ENCODE measurements at places on chromosomes 2 and 18.

DNA sequence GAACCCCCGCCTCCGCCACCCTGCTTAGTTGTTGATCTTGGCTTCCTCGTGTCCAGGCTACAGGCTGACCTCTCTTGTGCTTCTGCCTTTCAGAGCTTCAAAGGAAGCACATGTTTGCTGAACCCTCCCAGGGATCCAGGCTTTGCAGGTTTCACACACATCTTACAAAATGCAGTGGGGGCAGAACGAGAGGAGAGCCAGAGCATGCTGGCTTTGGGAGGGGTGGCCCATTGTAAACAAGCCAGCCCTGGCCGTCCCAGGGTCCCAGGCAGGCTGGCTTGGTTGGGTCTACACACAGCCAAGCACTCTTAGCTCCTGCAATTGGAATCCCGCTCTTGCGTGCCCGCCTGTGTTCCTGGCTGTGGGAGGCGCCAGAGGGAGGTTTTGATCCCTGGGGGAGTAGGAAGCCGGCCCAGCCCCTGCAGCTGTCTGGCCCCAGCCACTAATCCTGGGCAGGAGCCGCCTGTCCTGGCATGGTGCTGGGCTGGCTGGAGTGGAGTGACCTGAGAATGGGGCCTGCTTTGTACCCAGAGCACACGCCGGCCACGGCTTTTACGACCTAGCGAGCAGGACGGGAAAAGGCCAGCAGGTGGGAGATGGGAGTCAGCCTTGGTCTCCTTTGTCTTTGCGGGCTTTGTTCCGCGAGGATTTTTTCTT lies 53.9 kb downstream of the SH3BP4 start:
- DNase-seq: no peak

- DNase-seq: no peak
These were observed 52.4 kb upstream of the TEX51 start for GRCh38 chr2:126846241-126846640.

DNA sequence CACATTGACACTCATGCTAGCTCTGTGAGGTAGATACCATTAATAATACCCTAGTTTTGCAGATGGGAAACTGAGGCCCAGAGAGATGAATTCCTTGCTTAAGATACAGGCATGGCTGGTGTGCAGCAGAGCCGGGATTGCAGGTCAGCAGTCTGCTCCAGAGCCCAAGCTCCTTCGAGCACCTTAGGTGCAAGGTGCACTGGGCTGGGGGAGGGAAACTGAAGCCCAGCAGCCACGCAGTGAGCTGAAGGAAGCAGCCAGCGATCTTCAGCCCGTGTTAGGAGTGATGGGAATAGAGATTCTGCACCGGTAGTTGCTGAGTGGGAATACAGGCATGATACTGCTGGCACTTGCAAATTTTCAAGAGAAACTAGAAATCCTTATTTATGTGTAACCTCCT lies 50.6 kb downstream of the TANC1 start:
- no peak for DNase-seq

DNA sequence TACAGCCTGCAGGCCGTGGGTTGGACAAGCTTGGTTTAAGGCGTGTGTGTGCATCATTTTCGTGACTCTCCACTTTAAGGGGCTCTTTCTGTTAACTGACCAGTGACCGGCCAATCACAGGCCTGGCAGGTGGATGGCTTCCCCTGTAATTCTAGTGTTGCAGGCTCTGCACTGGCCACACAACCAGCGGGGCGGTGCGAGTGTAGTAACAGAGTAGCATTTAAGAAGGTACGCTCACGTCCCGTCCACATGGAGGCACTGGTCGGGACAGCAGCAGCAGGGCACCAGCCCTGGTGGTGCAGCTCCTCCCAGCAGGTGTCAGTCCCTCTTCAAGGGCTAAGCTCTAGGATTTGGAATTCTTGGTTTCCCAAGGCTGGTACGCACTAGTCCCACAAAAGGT lies 8.0 kb upstream of the ANO7 start:
- no peak for DNase-seq

DNA sequence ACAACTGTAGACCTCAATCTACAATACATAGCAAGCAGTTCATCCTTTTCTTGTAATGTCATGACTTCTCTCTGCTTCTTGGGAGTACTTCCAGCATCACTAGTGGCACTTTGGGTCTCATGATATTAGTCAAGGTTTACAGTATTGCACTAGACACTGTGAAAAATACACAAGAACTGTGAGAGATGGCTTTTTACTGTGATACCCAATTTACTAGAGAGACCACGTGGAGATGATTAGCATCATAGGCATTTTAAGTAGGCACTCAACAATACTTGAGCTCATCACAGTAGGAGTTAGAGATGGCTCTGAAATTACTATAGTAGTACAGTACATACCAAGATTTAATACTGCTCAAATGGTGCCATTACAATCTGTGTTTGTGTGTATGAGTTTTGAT lies 112.8 kb upstream of the EML6 start:
- DNase-seq: no peak

GRCh38 chr2:32741575-32741974 lies 113.7 kb downstream of the TTC27 start:
- no peak for DNase-seq

- no peak for DNase-seq
These were observed 66.2 kb downstream of the CRACDL start for GRCh38 chr2:98869870-98870269.

DNA sequence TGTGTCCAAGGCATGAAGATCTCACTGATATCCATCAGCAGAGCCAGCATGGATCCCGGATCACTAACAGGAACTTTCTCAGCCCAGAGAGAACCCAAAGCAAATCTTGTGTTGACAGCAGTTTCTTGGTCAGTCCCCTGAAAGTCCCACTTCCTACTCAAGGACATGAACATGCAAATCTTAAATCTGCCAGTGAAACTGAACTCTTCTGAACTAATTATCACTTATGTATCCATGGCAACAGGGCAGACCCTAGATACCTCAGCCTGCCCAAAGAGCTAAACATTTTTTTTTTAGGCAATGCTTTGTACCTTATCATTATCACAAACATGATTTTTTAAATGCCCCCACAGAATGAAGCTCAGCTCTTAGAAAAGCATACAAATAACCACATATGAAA lies 127.8 kb upstream of the DDX18 start:
- DNase-seq: no peak

- DNase-seq: no peak
These were observed 460 bp upstream of the LRRFIP1 start for GRCh38 chr2:237626813-237627440.

DNA sequence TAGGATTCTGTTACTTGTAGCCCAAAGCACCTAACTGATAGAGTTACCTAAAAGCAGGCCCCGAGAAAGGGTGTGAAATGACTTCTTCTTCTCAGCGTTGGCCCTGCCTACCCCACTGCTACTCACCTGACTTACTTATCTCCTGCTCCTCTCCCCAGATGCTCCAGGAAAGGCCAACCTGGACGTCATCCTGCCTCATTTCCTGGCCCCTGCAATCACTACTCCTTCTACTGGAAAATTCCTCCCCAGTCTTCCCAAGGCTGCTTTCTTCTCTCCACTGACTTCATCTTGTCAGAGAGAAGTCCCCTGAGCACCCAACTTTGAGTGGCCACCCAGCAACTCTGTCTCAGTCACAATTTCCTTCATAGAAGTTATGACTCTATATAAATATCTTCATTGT lies 63.4 kb upstream of the KLF7 start:
- DNase-seq: no peak

GRCh38 chr2:135664623-135665068 lies 77.0 kb upstream of the UBXN4 start:
- no peak for DNase-seq

- DNase-seq: no peak
These were observed 92.8 kb downstream of the ASAP2 start for GRCh38 chr2:9299161-9300100.

DNA sequence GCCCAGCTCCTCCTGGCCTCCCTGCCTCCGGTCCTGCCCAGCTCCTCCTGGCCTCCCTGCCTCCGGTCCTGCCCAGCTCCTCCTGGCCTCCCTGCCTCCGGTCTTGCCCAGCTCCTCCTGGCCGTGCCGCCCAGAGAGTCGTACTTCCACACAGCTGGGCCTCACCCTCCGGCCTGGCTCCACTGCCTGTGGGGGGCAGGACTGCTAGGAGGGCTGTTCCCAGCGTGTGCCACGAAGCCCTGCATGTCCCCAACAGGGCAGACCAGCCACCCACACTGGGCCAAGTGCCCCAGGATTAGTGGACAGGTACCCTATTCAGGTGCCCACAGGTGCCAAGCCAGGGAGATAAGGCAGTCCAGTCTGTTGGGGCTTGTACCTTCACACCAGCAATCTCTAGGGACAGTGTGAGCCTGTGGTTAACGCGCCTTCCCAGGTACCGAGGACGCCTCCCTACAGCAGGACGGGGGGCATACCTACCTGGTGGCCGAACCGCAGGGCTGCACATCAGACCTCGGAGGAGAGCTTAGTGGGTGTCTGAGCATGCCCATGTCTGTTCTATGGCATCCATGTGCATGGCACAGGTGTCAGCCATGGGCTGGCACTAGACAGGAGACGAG lies 5.3 kb downstream of the GPC1 start:
- DNase-seq: no peak

DNA sequence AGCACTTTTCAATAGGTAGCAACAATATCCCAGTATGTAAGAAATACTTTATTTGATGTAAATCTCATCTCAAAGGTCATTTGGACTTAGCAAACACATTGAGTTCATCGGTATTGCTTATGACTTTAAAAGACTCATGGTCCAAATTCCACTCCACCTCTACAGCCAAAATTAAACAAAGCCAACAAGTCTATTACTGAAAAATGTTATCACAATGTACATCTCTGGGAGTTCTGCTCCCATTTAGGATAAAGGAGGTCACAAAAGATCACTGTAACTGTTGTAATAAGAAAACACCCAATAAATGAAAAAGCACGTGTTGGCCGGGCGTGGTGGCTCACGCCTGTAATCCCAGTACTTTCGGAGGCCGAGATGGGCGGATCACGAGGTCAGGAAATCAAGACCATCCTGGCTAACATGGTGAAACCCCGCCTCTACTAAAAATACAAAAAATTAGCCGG lies 50.0 kb downstream of the ESCO1 start:
- no peak for DNase-seq

GRCh38 chr2:41914936-41915335 lies 132.9 kb upstream of the PKDCC start:
- no peak for DNase-seq

DNA sequence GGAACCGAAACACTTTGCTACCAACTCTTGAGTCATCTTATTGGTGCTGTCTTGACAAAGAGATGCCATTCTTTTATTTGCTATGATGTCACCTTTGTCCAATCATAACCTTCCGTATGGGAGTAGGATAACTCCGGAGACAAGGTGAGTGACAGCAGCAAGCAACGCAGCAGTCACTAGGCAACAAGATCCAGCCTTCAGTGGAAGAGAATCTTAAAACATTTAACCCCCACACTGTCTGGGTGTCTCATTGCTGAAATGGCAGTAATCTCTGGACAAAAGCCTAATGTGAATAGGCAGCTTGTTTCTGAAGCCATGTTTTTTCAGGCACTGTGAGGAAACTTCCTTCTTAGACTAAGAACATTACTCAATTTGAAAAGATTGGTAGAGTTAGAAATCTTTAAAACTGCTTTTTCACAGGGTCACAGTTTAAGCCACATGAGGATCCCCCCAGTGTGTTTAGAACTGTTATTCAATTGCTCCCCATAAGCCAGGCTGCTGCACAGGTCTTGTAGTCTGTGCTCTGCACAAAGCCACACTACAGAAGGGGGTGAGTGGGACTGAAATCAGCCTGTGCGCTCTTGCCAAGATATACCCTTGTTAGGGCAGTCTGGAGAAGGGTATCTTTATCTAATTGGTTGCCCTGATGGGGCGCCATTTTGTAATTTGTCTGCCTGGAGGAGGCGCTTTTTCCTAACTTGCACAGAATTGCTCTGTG lies 131.5 kb upstream of the STON1 start:
- DNase-seq: no peak

DNA sequence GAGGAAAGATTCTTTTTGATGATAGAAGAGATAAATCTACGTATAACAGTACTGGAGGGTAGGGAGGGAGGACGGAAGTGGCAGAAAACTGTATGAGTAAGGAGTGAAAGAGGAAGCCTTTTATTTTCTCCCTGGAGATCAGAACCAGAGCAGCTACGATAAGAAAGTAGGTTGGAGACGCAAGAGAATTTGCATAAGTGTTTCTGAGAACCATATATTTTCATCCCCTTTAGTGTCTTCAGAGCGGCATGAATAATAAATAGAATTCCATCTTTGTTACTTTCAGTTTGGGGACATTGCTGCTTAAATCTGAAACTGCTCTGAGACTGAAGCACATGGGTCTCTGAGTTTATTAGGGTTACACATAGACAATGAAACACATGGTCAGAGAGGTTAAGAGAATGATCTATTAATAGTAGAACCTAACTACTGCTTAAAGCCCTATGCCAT lies 230.2 kb upstream of the TNP1 start:
- DNase-seq: no peak

- DNase-seq: no peak
These were observed 70.6 kb downstream of the DAW1 start for GRCh38 chr2:227942021-227942420.

- no peak for DNase-seq
These were observed 675 bp upstream of the SPIRE1 start for GRCh38 chr18:12658426-12659138.

DNA sequence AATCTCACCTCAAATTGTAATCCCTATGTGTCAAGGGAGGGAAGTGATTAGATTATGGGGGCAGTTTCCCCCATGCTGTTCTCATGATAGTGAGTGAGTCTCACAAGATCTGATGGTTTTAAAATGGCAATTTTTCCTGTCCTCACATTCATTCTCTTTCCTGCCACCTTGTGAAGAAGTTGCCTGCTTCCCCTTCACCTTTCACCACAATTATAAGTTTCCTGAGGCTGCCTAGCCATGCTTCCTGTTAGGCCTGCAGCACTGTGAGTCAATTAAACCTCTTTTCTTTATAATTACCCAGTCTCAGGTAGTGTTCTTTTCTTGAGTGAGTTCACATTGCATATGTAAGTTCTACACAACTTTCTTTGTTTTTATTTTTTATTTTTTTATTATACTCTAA lies 271.5 kb downstream of the EXOC6B start:
- DNase-seq: no peak

DNA sequence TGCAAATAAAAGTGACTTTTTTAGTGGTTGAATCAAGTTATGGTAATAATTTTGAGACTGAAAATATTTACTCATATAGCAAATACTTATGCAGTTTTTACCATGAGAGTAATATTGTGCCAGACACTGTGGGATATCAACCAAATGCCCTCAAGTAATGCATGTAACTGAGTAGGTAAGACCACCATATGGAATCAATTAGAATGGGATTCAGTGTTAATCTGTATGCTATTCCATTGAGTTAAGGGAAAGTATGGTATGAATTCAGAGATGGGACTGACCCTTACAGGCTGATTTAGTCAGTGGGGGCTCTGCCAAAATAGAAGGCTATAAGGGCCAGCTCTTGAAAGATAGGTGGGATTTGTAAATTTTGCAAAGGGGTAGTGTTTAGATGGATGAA lies 131.6 kb downstream of the CCDC85A start:
- no peak for DNase-seq

- no peak for DNase-seq
These were observed 19.5 kb downstream of the G6PC2 start for GRCh38 chr2:168920504-168921157.
